ENCODE measurements at places on chromosomes 4 and X.

- DNase-seq = peak; percentile 66
Observed at GRCh38 chrX:33434256-33435092, 223.1 kb upstream of the DMD start.

GRCh38 chr4:140061194-140061593 is 92.8 kb downstream of the MAML3 start:
- DNase-seq = no peak

DNA sequence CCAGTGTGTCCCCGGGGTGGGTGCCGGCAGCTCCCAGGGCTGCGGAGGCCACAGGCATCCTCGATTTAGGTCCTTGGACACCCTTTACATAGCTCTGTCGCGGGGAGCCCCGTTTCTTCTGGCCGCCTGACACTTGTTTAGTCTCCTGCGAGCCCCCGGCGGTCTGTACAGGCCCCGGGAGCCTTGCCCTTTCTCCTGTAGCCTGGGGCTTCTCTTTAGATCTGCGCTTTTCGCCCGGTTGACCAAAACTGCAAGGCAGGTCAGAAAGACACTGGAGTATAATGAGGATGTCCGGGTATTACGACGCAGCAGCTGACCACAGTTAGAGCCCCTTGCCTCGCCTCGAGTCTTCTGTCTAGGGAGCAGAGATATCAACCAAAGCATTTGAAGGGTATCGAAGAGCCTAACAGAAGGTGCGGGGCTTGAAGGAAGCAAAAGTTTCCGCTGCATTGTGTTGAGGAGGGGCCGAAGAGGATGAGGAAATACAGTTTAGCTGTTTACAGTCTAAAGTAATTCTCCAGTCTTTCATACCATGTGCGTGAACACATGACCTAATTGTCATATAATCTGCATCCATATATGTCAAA is 479 bp downstream of the BRCC3 start:
- DNase-seq = peak; percentile 39

DNA sequence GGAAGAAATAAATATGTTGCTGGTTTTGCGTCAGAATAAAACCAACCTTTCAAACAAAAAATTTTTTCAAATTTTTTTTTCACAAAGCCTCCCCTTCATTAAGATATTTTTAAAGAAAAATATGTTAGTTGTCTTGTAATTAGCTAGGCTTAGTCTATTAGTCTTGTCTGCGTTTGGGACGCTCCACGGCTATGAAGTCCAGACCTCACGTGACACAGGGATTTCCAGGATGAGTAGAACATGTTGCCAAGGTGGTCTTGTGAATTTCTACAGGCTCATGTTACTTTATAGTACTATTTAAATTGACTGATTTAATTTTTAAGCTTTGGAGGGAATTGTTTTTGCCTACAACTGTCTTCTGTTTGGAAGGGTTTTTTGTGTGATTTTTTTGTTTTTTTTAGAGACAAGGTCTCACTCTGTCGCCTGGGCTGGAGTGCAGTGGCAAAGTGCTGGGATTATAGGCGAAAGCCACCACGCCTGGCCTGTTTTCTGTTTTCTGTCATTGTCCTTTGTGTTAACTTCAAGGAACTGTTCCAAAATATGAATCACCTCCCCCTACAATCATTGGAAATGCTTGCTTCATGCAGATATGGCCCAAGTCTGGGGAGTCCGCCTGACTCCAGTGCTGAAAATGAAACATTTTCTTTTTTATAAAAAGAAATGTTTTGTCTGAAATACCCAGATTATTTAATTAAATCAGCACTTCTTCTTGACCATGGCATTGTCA is 26.2 kb downstream of the TMEM144 start:
- no peak for DNase-seq

- DNase-seq = no peak
Observed at GRCh38 chr4:151048913-151049312, 33.8 kb upstream of the LRBA start.

DNA sequence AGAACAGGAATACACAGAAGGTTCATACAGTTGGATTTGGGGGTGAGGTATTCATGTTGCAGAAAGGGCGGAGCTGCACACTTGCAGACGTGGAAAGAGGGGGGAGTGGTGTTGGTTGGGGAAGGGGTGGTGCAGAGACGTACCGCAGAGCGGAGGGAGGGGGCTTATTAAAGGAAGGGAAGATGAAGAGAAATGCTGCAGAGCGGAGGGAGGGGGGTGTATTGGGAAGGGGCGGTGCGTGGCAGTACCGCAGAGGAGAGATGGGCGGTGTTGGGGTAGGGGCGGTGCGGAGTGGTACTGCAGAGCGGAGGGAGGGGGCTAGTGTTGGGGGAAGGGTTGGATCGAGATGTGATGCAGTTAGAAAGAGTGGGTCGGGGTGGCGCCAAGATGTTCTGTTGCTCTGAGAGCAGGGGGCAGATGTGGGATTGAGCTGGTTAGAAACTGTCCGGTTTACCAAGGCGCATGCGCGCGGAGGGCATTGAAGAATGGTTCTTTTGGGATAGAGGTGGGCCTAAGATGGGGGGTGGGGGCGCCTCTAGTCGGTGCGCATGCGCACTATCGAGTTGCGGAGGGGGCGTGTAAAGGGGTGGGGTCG is 900 bp downstream of the TRO start:
- DNase-seq = no peak

DNA sequence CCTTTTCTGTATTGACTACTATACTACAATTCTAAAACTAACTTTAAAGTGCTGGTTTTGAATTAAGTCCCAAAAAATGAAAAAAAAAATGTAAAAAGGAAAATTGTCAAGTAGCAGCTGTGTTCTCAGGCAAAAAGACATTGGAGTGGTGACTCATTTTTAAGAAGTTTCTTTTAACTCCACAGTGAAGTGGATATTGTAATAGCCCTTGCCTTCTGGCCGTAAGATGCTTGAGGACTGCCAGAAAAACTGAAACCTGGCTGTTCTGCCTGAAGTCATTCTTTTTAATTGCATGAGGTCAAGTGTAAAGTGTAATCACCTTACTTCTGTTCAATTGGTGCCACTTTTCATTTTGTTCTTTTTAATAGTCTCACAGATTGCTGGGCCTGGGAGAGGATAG is 28.9 kb downstream of the SPANXD start:
- no peak for DNase-seq

DNA sequence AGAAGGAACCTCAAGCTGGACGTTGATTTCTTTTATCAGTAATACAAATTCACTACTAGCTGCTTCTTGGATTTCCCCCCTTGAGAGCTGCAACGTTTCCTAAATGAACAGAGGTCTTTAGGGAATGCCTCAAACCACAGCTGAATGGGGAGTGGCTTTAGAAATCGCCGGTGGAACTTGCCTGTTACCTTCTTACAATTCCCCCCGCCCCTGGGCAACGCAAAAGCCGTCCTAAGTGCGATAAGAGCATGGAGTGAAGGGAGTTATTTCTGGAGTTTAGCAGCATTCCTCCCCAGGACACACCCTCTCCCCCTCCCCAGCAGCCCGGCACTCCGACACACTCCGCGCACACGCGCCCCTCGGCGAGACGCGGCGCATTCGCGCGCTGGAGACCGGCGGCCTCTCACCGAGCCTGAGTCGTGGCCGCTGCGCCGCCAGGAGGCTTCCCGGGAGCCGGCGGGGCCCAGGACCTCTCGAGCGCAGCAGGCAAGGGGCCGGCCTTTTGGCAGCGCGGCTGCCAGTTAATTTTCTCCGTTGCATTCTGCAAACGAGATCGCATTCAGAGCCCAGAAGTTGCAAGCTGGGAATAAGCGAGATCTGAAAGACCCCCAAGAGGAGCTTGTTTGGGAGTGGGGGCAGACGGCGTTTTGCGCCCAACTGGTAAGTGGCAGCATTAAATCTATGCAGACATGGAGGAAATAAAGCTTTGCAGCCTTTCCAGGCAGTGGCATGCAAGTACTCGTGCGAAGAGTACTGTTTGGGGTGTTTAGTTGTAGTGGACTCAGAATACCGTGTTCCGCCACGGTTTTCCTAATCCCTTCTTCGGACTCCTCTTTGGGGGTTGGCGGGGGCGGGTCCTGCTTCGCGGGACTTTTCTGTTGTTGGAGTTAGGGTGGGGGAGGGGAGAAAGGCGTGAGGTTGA is 134.7 kb downstream of the PALLD start:
- no peak for DNase-seq

- DNase-seq = peak; percentile 8
Observed at GRCh38 chr4:186627226-186627865, 72.0 kb upstream of the MTNR1A start.

GRCh38 chrX:13309631-13310030 is 10.2 kb downstream of the ATXN3L start:
- no peak for DNase-seq

GRCh38 chr4:56914336-56914735 is 6.6 kb downstream of the REST start:
- DNase-seq = no peak

GRCh38 chr4:3705236-3705987 is 60.8 kb upstream of the ADRA2C start:
- no peak for DNase-seq

DNA sequence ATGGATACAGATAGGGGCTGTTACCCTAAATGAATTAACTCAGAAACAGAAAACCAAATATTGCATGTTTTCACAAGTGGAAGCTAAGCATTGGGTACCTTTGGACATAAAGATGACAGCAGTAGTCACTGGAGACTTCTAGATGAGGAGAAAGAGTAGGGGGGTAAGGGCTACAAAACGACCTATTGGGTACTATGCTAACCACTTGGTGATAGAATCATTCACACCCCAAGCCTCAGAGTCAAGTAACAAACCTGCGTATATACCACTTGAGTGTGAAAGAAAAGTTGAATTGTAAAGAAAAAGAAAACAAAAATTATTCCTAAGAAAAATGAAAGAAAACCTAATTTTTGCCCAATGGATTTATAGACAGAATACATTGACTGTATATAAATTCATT is 7.7 kb upstream of the ARAP2 start:
- no peak for DNase-seq

- DNase-seq = no peak
Observed at GRCh38 chrX:154779261-154779660, 16.6 kb downstream of the DKC1 start.

GRCh38 chrX:31366041-31366440 is 294.2 kb upstream of the FTHL17 start:
- DNase-seq = no peak

GRCh38 chr4:119537586-119537985 is 91.0 kb downstream of the PDE5A start:
- no peak for DNase-seq

DNA sequence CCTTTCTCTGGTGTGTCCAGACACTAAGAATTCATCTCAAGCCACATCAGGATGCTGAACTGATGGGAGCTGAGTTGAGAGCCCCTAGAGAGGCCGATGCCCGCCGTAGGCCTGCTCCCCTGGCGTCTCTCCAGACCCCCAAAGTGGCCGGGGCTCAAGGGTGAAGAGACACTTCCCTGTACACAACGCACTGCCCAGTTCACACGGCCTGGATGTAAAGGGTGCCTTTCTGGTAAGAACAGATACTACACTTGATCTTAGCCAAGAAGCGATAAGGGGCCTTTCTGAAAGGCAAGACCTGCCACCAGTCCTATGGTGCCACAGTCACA is 5.1 kb upstream of the TREX2 start:
- no peak for DNase-seq

DNA sequence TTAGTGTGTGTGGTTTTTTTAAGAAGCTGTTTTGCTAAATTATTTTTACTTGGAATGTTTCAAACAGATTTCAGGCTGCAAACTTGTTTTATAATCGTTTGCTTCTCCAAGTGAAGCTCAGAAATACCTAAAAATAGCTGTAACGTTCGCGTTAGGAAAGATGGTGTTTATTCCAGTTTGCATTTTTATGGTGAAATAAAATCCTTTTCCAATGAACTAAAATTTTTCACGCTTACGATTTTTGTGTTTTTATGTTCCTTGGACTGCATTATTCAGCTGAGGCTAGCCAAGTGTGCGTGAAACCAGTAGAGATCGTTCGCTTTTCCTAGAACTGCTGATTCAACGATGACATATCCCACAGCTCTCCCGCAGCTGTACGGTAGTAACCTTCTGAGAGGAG is 10.9 kb downstream of the AKAP17A start:
- DNase-seq = no peak

DNA sequence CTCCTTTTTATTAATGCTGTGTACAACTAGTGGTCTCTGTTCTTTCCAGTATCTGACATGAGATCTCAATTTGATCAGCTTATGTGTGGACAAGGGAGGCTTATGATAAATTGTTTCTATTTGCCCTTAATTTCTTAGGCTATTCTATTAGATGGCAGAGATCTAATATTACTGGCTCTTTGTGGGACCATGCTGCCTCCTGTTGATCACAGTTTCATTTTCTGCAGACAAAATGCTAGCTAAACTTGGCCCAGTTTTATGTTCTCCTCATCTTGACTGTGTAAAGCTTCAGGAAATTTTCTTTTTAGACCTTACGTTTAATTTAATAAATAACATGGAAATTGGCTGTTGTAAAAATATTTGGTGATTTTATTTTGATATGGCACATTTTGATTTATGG is 627.1 kb upstream of the AADAT start:
- no peak for DNase-seq

- no peak for DNase-seq
Observed at GRCh38 chr4:130563185-130563888, 1467.4 kb downstream of the C4orf33 start.

DNA sequence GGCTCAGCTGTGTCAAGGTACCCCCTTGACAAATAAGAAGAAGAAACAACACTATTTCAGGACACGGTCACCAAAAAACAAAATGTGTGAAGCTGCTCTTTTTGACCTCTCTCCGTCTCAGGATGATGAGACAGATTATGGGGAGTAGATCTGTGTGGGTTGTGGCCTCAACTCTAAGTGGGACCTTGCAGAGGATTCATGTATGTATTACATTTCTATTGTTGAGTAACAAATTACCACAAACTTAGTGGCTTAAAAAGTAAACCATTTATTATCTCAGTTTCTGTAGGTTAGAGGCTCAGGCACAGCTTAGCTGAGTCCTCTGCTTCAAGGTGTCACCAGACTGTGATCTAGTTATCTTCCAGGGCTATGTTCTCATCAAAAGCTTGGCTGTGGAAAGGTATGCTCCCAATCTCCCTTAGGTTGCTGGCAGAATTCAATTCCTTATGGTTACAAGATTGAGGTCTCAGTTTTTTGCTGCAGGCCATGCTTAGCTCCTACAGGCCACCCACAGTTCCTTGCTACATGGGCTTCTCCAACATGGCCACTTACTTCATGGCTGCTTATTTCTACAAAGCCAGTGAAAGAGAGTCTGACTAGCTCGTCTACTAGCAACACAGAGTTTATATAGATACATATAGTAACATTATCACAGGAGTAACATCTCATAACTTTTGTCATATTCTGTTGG is 28.1 kb downstream of the DGKK start:
- no peak for DNase-seq

Data from NAMALWA (cell line).